NCI-H187 treated with DMSO at 0.1 percent for 48 hours (cell line): ENCODE measurements at places on chromosomes 6 and 20.

DNA sequence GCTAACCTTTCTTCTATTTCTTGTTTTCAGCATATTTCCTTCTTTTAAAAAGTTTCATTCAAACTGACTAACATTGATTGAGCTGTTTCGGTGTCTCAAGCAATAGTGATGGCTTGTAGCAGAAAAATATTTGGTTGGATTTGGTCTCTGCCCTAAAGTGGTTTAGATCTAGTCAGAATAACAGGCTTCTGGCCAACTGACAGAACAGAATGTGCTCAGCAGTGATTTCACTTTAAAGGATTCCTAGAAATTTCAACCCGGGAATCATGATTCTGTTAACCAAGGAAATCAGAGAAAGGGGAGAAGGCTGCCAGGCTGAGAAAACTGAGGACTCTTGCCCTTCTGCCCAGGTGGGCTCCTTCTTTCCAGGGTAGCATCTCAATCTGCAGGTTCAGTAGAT is 16.6 kb upstream of the GSTA1 start:
- DNase-seq, result no peak

DNA sequence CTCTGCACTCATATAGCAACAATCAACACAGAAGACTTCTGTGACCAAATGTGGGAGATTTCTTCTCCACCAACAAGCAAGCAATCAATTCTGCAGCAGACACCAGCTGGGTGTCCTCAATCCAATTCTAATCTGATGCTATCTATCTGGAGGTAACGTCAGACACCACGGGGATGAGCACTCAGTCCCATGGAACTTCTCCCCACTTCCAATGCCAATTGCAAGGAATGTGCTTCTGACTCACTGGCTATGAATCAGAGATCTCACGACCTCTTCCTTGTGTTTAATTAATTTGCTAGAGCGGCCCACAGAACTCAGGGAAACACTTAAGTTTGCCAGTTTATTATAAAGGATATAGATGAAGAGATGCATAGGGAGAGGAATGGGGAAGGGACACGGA is 103.5 kb upstream of the SIRPG start:
- DNase-seq, result no peak

- no peak for DNase-seq
Measured at GRCh38 chr6:138897031-138897430, 91.0 kb downstream of the REPS1 start.

DNA sequence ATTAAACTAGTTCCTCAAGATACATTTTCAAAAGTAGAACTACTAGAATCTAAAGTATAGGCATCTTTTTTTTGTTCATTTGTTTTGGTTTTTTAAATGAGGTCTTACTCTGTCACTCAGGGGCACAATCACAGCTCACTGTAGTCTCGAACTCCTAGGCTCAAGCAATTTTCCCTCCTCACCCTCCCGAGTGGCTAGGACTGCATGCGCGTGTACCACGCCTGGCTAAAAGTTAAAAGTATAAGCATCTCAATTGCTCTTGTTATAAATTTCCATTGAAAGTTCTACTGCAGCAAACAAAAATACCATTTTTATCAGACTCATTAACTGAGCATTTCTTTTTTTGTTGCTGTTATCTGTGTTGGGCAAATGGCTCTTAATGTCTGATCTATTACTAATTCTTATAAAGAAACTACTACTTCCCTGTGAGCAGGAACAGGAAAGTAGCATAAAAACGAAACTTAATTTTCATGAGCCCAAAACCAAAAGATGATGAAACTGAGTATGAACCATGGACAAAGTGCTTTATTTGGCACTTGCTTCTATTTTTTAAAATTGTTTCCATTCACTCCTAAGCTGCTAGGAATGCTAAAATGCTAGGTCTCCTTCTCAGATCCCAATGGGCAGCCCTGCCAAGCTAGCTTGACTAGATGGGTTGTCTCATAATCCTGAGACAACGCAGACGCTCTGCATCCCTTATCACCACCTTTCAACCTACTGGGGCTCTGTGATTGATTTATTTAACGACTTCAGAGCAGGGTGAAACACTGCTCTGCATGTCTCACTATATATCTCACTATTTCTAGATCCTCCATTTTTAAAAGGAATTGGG is 36.9 kb downstream of the TRPC4AP start:
- no peak for DNase-seq

GRCh38 chr6:13256266-13257001 is 71.9 kb downstream of the TBC1D7 start:
- DNase-seq, result no peak

- no peak for DNase-seq
Measured at GRCh38 chr20:20267685-20268370, 100.1 kb upstream of the INSM1 start.

DNA sequence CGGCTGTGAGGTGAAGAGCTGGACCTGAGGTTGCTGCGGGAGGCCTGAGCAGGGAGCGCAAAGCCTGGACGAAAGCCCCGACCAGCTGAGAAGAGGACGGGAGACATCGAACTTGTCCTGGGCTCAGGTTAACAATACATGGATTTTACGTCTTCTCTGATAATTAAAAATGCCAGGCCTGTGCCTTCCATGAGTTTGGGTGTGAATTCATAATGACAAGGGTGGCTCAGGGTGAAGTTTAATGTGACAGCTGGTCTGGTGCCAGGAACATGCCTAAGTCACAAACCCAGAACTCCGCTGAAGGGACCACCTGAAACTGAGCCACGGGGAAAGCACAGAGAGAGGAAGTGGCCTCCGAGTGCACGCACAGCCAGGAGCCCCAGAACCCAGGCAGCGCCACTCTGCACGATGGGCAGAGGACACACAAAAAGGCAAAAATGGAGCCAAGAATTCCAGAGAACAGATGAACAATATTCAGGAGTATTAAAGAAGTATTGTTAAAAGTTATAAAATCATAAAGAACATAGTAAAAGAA is 150.1 kb upstream of the RPS6KA2 start:
- no peak for DNase-seq

DNA sequence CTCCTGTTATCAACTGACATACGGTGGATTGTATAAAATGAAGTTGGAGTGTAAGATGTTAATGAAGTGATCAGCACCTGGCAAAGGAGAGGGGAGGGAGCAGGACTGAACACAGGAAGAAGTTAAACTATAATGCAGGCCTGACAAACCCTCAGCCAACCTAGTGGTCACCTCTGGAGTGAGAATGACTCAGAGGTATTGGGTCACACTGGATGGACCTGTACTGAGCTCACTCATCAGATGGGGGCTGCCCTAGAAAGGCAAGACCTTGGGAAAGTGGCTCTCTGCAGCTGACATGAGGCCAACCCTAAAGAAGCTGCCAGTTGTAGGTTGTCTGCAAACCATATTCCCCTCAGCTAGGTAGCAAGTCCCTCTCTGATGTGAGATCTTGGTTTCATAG is 193.3 kb upstream of the HTR1E start:
- no peak for DNase-seq

GRCh38 chr6:107633680-107634323 is 143.9 kb downstream of the SOBP start:
- DNase-seq, result no peak

- no peak for DNase-seq
Measured at GRCh38 chr6:105194591-105194990, 14.8 kb upstream of the POPDC3 start.

DNA sequence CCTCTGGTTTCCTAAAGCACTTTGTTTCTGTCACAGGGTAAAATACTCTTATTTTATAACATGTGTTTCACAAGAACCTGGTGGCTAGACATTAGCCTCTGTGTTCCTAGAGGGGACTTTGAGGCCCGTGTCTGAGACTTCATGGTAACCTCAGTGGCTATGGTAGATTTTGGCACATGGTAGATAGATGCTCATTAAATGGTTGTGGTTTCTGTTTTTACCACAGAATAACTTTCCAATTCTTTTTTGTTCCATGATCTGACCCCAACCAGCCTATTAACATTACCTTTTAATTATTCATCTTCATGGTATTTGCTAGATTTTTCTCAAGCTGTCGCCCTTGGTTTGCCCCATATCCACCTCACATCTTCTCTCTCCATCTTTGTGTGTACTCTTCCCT is 34.3 kb downstream of the CCN2 start:
- DNase-seq, result no peak

- DNase-seq, result no peak
Measured at GRCh38 chr6:70735513-70735912, 67.8 kb downstream of the SMAP1 start.

- no peak for DNase-seq
Measured at GRCh38 chr6:85670573-85670972, 27.9 kb upstream of the SYNCRIP start.

DNA sequence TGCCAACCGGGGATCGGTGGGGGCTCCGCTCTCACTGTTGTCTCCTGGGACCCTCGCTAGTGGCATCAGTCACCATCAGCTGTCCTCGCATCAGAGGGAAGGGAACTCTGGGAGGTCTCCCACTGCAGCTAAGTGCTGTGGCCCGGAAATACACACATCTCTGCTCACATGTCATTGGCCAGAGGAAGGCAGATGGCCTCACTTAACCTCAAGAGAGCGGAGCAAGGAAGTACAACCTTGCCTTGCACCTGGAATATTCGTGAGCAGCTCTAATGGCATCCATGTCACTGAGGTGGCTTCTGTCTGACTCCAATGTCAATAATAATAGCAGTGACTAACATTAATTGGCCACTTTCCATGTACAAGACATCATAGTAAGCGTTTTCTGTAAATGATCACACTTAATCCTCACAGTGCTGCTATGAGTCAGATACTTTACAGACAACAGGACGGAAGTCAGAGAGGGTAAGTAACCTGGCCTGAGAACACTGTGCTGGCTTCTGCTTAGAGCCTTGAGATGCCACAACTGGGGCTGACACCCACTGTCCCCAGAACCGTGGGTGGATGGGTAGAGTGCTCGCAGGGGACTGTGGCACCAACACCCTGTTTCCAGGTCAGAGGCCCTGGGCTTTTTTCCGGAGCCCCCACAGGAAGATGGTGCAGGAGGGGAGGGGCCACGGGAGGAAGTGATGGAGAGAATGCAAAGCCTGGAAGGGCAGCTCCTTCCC is 6.0 kb downstream of the LHFPL5 start:
- no peak for DNase-seq

DNA sequence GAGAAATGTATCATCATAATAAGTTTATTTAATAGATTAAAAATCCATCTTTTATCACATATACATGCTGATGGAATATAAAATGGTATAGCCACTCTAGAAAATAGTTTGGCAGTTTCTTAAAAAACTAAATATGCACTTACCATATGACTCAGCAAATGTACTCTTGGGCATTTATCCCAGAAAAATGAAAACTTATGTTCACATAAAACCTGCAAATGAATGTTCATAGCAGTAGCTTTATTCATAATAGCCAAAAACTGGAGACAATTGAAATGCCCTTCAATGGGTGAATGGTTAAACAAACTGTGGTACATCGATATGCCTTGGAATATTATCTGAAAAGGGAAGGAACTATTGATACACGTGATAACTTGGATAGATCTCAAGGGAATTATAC is 6.4 kb upstream of the NCOA7 start:
- no peak for DNase-seq

- DNase-seq, result no peak
Measured at GRCh38 chr6:45789238-45789637, 226.4 kb downstream of the CLIC5 start.

DNA sequence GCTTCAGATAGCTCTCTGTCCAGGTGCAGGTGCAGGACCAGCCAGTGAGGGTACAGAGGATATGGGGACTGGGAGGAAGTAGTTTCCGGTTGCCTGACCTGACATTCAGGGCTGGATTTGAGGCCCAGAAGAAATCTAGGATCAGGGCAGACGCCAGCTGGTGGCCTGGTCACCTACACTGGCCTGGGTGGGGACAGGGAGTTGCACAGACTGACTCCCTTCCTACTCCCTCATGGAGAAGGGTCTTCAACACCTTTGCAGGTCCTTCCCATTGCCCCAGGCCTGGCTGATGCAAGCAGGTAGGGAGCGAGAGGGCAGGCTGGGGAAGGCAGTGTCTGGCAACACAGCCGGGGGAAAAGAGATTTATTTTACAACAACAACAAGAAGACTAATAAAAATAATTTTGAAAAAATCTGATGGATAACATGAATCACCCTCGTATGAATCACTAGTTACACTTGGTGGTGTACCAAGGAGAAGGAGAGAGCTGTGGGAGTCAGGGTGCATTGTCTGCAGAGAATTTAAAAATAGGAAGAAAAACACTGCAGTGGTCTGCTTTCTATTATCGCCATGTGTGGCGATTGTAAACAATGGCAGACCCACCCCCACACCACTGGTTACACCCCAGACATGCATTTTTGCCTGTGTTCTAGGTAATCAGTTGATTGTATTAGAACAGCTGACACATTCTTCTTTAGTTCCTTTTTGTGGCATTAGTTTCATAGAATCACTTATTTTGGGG is 62.3 kb upstream of the SNX9 start:
- no peak for DNase-seq

GRCh38 chr20:52015155-52015554 is 176.4 kb downstream of the ZFP64 start:
- no peak for DNase-seq

GRCh38 chr6:129774697-129775447 is 64.9 kb upstream of the ARHGAP18 start:
- DNase-seq, result peak; percentile 7

GRCh38 chr6:22828179-22829062 is 259.1 kb downstream of the HDGFL1 start:
- DNase-seq, result no peak

GRCh38 chr6:98980819-98981218 is 33.1 kb upstream of the FBXL4 start:
- no peak for DNase-seq

- no peak for DNase-seq
Measured at GRCh38 chr6:132673376-132674094, 14.6 kb upstream of the TAAR1 start.

DNA sequence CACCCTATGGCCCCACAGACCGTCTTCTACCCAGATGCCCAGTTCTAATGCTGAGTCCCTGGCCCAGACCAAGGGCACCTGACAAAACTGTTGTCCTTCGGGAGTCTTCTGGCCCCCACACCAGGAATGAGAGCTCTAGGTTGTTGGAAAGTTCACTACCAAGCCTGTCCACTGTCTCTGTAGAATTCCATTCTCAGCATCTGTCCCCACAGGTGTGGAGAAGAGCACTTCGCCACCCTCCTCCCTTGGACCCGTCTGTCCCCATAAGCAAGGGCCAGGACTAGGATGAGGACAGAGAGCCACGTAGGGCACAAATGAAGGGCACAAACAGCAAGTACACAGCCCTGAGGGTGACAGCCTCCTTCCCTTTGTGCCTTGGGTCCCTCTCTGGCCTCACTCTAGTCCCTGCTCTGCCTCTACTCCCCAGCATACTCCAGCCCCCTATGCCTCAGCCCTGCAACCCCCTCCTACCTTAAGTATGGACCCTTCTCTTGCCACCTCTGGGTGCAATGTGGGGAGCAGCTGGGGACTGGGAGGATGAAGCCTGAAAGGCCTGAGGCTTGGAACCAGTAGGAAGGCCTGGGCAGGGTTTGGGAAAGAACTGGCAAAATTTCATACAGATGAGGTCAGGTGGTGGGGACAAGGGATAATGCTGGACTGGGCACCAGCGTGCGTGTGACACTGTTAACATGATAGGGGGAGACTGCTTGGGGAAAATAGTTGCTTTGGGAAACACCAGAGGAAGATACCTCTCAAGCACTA is 4.3 kb downstream of the LZTS3 start:
- DNase-seq, result no peak

- no peak for DNase-seq
Measured at GRCh38 chr20:25209911-25210310, 14.4 kb downstream of the ENTPD6 start.
